ENCODE measurements at places on chromosomes 1 and 21. TPM values are rescaled to one million over a fixed set of nuclear protein-coding genes. Genes with fewer than 3 reads are reported as not detected.

DNA sequence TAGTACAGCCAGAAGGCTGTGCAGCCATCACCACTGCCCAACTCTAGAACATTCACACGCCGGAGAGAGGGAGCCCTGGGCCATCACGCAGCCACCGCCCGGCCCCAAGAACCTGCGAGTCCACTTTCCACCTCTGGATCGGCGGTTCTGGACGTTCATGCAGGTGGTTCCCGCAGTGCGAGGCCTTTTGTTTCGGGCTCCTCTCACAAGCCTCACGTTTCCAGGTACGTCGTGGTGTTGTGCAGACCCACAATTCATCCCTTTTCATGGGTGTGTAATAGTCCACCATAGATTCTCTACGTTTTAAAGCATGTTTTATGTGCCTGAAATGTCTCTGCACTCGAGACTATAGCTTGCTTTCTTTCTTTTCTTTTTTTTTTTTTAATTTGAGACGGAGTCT lies 23.6 kb downstream of the COL18A1 start:
- no peaks in the 10 kb centered on the region for H3K36me3 ChIP-seq
- no peak overlapping the region for H3K27ac ChIP-seq
- no peaks in the 10 kb centered on the region for H3K4me1 ChIP-seq
- DNase-seq: no peak
- H3K27me3 ChIP-seq: no peaks in the 10 kb centered on the region

DNA sequence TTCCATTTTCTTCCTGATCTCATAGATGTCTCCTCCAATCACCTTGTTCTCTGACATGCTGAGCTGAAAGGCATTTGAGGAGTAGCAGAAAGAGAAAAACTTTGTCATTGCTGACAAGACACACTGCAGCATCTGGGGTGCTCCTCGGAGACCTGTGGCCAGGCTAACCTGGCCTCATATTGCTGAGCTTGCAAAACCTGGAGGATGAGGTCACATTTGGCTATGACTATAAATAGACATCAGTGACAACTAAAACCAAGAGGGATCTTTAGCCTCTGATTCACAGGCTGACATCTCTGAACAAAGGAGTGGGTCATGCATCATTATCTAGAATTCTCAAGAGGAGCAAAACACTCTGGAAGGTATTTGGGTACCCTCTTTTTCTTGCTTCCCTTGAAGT lies 83.7 kb downstream of the PROX1 start:
- H3K4me1 ChIP-seq: no peaks in the 10 kb centered on the region
- H3K4me3 ChIP-seq: no peak overlapping the region
- DNase-seq: no peak

GRCh38 chr1:19435181-19435580 lies 50.2 kb downstream of the CAPZB start:
- H3K4me3 ChIP-seq: peak overlapping the region; percentile 32
- peak overlapping the region; percentile 79 for H3K27ac ChIP-seq
- peaks cover 41% of the 10 kb centered on the region for H3K36me3 ChIP-seq
- H3K4me1 ChIP-seq: peaks cover 67% of the 10 kb centered on the region
- H3K27me3 ChIP-seq: no peaks in the 10 kb centered on the region
- DNase-seq: no peak

- peak overlapping the region; percentile 71 for H3K27ac ChIP-seq
- no peak overlapping the region for H3K4me3 ChIP-seq
- peaks cover 48% of the 10 kb centered on the region for H3K4me1 ChIP-seq
- no peaks in the 10 kb centered on the region for H3K27me3 ChIP-seq
Measured at GRCh38 chr1:203662360-203662759, 35.7 kb downstream of the ATP2B4 start.

The LCE6A gene
- total RNA-seq: not detected

Data from activated CD4-positive, alpha-beta T cell treated with anti-CD3 and anti-CD28 coated beads, Interleukin-2, amount 10 ng/mL, durations not matched to agents 24 days and 14 days (primary cell).